ENCODE measurements at places on chromosomes 13 and 19.
A peak's percentile ranks its signal among the peaks of the same experiment; 100 is the strongest.

DNA sequence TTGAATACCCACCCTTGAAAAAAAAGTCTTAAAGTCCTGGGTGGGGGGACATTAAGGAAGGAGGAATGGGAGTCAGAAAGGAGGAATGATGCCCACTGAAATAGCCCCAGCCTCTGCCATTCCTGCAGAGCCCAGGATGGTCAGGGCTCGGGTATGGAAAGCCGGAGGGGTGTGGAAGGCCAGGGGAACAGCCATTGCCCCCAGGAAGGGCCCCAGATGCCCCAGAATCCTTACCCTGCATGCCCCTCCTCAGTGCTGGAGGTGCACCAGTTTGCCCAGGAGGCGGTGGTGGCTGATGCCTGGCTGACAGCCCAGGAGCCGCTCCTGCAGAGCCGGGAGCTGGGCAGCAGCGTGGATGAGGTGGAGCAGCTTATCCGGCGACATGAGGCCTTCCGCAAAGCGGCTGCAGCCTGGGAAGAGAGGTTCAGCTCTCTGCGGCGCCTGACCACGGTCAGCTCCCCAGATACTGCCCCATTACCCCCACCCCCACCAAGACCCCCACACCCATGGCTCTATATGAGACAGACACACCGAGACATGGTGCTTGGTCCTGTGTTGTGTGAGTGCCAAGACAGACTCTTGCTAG lies 10.7 kb upstream of the SHKBP1 start:
- no peak for DNase-seq

DNA sequence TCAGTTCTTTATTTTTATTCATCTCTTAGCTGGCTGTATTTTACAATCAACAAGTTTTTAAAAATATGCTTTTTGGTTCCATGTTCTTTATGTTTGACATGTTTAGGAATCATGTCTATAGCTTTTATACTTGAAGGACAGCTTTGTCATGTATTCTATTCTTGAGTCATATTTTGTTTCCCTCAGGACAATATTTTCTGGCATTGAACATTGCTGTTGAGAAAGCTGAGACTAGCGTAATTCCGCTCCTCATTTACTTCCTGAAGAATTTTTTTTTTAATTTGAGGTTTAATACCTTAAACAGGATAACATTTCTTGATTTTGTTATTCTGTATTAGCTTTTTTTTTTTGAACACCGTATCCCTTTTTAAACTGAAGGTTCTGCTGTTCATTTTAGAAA lies 53.2 kb downstream of the RB1 start:
- DNase-seq = no peak

DNA sequence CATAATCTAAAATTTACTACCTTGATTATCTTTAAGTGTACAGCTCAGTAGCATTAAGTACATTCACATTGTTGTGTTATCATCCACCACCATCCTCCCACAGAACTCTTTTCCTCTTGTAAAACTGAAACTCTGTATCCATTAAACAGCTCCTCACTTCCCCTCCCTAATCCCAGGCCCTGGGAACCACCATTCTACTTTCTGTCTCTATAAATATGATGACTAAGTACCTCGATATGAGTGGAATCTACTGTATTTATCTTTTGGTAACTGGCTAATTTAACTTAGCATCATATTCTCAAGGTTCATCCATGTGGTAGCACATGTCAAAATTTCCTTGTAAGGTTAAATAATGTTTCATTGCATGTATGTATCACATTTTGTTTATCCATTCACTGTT lies 49.0 kb upstream of the POMP start:
- no peak for DNase-seq

GRCh38 chr19:7953060-7953459 lies 9.6 kb upstream of the TIMM44 start:
- no peak for DNase-seq

GRCh38 chr13:23609414-23609760 lies 39.2 kb downstream of the TNFRSF19 start:
- DNase-seq = peak; percentile 36

DNA sequence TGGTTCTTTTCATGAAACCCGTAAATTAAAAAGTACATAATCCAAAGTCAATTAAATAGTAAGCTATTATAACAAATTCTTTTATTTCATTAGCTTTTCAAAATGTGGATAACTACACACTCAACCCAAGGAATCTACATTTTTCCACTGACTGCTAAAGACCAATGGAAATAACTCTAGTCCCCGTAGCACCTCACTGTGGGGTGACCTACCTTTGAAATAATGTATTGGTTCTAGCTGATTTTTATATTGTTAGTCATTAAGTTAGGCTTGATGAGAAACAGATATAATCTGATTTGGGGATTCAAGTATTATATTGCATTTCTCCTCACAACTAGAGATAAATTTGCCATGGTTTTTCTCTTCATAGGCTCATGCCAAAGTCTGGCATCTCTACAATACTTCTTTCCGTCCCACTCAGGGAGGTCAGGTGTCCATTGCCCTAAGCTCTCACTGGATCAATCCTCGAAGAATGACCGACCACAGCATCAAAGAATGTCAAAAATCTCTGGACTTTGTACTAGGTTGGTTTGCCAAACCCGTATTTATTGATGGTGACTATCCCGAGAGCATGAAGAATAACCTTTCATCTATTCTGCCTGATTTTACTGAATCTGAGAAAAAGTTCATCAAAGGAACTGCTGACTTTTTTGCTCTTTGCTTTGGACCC lies 37.3 kb downstream of the KL start:
- DNase-seq = no peak

DNA sequence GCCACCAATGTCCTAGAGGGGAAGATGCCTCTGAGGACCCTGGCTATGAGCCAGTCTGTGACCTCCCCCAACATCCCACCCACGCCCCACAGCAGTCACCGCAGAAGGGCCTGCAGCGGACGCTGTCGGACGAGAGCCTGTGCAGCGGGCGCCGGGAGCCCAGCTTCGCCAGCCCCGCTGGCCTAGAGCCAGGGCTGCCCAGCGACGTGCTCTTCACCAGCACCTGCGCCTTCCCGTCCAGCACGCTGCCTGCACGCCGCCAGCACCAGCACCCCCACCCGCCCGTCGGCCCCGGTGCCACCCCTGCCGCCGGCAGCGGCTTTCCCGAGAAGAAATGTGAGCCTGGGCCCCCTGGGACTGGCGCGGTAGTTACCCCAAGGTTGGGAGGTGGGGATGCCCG lies 30.6 kb downstream of the DPF1 start:
- DNase-seq = no peak

GRCh38 chr19:23577501-23577900 lies 109.5 kb downstream of the ZNF675 start:
- no peak for DNase-seq

DNA sequence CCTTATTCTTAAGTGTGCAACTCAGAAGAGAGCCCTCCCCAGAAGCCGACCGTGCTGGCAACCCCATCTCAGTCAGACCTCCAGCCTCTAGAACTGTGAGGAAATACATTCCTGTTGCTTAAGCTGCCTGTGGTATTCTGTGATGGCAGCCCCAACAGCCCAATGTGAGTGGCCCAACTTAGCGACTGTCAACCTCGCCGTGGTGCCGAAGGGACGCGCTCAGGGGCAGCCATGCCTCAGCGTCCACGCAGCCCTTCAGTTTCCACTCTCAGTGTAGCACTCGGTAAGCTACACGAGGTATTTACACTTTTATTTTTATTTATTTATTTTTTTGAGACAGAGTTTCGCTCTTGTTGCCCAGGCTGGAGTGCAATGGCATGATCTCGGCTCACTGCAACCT lies 18.4 kb downstream of the PROZ start:
- DNase-seq = no peak

- DNase-seq = no peak
Measured at GRCh38 chr13:111938741-111939665, 127.9 kb upstream of the SOX1 start.

GRCh38 chr19:55484593-55485438 lies at the start of gene NAT14:
Gene NAT14 (plus strand): TSS chr19:55485188. CDS start chr19:55485709, 521 bp downstream.
- peak; percentile 95 for DNase-seq

GRCh38 chr13:110414931-110415330 lies 107.8 kb downstream of the COL4A2 start:
- no peak for DNase-seq

GRCh38 chr13:46051968-46052318 lies 603 bp downstream of the ZC3H13 start:
- no peak for DNase-seq

- DNase-seq = peak; percentile 92
Measured at GRCh38 chr19:45443462-45444317, 20.0 kb upstream of the ERCC1 start.

DNA sequence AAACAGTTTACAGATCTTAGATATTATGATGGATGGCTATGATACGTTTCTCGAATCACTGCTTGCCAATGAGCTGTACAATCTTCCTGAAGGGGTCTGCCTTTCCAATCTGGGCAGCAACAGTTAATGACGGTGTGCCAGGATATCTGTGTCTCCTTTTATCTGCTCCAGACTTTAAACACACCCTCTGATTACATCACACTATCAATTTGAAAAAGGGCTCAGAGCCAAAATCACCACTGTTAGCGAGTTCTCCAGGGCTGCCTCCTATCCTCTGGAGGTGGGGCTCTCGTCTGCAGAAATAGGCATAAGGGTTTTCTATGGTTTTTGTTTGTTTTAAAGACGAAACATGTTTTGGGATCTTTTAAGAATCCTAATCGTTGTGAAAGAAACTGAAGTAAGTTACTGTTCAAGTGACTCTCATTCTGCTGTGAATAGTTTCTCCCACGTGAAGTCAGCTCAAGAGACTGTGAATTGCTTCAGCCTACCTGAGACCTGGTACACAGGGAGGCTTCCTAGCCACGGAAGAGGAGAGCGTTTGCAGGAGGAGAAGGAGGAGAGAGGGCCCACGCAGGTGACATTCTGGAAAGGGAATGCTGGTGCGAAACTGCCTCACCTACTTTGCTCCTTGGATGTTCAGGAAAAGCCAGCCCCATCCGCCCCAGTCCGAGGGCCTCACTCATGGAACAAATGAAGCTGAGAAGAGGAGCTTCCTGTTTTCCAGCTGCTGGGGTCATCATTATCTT lies 15.2 kb upstream of the GJA3 start:
- no peak for DNase-seq

- no peak for DNase-seq
Measured at GRCh38 chr13:52832313-52832712, 16.1 kb downstream of the PCDH8 start.

GRCh38 chr13:27450921-27451471 lies 632 bp upstream of the MTIF3 start:
- peak; percentile 46 for DNase-seq

- DNase-seq = peak; percentile 40
Measured at GRCh38 chr19:49125025-49125731, 5.8 kb downstream of the PPFIA3 start.

GRCh38 chr19:50772476-50772875 lies 2.2 kb downstream of the GPR32 start:
- no peak for DNase-seq

- no peak for DNase-seq
Measured at GRCh38 chr13:74977498-74977897, 504.5 kb downstream of the TBC1D4 start.

DNA sequence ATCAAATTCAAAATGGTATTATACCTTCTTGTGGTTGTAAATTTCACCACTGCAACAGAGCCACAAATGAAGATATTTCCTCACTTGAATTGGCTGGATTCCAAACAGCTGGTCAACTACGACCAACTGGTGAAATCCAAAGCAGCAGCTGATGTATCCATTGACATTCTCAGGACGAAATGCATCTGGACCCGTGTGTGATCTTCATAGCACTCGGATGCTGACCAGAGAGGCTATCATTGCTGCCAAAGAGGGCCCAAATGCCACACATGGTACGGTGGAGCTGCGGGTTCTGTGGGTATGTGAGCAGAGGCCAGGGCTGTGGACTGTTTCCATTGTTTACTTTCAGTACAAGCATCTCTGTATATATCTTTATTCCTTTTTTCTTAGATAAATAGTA lies 25.6 kb upstream of the PCCA start:
- no peak for DNase-seq

- no peak for DNase-seq
Measured at GRCh38 chr19:33445442-33446329, 72.2 kb downstream of the CEBPG start.

DNA sequence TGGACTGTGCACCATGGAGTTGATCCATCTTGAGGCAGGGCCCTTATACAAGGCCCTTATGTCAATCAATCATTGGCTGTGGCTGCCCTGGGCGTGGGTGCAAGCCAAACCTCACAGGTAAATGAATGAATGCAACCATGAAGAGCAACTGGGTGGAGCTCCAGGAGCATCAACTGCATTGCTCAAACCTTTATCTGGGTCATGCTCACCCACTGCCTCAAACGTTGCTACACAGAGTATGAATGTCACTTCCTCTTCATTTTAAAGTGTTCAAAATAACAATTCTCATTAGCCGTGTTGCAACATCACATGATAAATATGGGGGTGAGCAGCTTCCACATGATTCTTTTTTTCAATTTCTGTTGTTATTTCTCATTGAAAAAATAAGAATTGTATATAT lies 6.4 kb upstream of the ZNF333 start:
- no peak for DNase-seq

- DNase-seq = peak; percentile 56
Measured at GRCh38 chr13:26184791-26185250, 37.3 kb downstream of the RNF6 start.

- no peak for DNase-seq
Measured at GRCh38 chr13:30027569-30028455, 177.4 kb upstream of the UBL3 start.

DNA sequence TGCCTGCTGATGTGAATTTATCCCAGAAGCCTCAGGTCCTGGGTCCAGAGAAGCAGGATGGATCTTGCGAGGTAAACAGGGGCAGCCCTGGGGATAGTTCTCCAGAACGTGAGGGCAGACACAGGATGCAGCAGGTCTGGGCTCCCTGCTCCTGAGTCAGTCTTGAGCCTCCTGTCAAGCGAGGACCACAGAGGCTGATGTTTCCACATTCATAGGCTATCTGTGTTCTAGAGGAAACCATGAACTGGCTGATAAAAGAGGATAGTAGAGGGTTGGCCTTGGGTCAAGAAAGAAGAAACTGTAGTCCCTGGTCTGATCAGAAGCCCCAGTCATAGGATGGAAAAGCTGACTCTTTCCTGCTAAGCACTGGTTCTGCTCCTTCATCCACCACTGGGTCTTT lies 2.2 kb downstream of the ZNF175 start:
- no peak for DNase-seq

DNA sequence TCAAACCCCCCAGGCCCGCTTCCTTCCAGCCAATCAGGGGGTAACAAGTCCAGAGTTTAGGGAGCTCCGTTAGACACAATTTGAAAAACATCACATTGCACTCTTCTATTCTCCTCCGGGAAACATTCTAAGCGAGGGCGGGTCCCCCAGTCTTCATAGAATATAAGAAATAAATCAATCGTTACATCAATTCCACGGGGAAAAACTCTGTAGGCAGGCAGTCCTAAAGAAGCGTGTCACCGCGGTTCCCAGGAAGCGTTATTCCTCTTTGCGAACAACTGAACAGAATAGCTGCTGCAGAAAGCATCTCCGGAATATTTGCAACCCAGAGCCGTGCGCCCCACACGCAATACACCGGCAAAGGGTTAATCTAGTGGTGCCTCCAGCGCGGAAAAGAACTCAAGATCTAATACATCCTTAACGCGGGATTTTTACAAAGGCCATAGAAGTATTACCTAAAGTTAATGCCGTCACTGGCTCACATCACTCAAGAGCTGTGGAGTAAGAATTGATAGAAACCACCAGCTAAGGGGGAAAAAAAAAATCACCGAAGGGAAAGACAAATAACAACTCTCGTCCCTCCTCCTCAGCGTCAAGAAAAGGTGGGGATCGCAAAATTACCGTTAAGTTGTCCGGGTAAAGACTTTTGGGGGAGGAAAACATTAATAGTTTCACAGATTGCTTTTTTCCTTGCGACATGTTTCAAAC lies 65.1 kb downstream of the KCNRG start:
- no peak for DNase-seq

Measured in iPS-NIHi11 (cell line).